ENCODE measurements at places on chromosomes 5 and 9.

- DNase-seq = no peak
These were observed 3.0 kb downstream of the FEM1C start for GRCh38 chr5:115541611-115542010.

DNA sequence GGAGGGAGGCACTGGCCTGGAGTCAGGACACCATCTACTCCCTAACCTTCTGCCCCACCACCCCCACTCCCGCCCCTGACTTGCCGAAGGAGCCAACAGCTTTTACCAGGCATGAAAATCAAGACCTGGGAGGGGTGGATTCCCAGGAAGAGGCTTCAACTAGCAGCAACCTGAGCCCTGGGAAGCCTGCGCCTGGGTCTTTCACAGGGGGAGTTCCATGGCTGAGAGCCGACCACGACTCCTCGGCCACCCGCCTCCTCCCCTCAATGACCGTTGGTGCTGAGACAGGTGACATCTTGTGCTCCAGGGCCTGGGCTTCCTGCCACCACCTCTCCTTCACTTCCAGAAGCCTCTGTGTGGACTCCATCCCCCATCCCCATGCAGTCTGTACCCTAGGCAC, 37.1 kb downstream of the BARX1 start:
- no peak for DNase-seq

DNA sequence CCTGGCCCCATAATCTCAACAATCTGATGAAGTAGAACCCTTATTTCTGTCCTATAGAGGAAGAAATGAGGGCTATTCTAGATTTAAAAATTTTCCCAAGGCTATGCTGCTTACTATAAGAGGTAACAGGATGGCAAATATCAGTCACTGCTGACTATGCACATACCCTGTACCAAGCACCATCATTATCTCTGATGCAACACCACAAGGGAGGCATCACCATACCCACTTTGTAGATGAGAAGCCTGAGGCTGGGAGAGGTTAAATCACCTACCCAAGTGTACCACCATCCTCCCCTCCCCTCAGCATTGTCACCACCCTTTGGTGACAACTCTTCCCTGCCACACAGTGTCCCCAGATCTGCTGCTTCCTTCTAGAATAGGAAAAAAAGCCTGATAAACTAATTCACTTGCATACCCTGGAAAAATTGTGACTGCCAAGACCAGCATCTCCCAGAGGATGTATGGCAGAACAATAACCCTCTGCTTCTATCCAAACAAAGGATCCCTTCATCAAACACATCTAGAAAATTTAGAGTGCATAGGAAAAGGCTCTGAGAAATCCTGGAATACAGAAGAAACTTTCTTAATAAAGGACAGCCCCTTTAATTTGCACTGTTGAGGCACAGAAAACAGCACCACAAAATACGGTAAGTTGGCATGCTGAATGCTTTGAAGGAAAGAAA, 48.3 kb downstream of the PRRC1 start:
- no peak for DNase-seq

DNA sequence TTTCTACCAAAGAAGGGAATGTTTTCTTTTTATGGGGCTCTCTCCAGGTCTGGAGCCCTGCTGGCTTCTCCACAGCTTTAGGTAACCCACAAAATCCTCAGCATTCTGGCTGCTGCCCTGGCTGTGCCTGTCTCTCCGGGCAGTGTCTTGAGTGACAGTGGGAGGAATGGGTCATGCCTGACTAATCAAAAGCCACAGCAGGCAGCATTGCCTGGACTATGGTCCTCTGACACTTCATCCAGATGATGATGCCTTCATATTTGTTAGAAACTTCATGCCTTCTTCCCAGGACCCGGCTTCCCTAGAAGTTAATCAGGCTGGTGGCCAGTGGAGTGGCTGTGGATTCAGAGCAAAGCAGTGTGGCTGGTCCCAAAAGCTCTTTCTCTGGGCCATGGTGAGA, 32.2 kb upstream of the TGFBI start:
- no peak for DNase-seq

DNA sequence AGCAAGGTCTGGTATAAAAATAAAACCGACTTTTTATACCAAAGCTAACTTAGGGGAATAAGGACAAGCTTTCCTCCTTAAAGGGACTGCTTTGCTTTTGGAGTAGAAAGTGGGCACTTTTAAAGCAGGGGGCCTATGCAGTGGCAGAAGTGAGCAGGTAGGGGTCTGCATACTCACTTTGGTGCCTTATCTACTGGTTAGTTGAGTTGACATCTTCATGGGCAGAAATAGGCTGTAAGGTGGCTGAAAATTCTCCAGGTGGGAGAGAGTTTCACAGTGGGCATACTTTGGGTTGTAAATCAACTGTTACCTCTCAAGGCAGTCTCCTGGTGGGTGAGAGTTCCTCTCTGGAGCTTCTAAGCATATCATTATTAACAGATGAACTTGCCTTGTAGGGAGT, 24.8 kb downstream of the OSMR start:
- DNase-seq = no peak

GRCh38 chr5:144151026-144151425, 19.4 kb downstream of the YIPF5 start:
- no peak for DNase-seq

- DNase-seq = no peak
These were observed 126.1 kb upstream of the IFNE start for GRCh38 chr9:21608200-21608599.

DNA sequence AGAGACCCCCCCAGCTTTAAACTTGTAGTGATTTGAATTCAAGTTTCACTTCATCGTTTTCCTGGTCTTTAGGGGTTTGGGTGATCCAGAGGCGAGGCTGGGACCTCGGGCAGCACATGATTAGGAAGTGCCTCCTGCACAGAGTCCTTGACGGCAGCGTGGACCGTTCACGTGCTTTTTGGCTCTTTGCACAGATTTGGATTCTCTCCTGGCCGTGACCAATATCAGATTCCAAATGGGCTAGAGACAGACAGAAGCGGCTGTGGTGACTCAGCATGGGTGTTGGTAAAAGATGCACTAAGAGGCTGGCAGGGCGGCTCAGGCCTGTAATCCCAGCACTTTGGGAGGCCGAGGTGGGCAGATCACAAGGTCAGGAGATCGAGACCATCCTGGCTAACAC, 117.2 kb upstream of the CACNA1B start:
- DNase-seq = no peak

DNA sequence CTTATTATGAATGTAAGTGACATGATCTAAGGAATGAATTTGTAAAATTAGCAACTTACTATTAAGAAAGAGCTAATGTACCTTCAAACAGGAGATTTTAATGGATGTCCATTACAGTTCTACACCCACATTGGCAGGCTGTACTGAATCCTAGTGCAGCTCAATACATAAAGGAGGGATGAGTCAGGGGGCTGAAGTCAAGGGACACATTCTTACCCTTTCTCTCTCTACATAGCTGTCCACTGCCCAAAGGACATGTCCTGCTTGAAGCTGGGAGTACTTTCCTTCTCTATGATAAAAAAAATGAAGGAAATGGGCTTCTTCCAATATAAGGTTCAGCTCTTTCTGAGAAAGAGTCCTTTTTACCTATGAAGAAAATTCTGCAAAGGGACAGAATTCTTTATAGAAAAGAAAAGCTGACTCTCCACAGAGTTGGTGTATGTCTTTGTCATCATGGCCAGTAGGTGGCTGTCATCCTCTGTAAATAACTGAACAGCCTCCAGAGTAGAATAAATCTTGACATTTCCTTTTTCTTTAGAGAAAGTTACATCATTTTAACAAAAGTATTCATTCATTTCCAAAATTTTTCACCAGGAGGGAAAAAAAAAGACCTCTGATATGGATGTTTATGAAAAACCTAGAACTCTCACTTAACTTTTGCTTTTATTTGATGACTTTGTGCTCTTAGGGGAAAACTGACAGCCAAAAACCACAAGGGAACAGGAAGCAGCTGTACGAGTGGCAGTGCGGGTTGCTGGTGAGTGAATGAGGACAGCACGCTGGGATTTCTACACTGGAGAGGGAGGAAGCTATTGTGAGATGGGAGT, 13.1 kb upstream of the IFNA14 start:
- DNase-seq = no peak

- no peak for DNase-seq
These were observed 9.6 kb downstream of the ZNF608 start for GRCh38 chr5:124736805-124737188.

DNA sequence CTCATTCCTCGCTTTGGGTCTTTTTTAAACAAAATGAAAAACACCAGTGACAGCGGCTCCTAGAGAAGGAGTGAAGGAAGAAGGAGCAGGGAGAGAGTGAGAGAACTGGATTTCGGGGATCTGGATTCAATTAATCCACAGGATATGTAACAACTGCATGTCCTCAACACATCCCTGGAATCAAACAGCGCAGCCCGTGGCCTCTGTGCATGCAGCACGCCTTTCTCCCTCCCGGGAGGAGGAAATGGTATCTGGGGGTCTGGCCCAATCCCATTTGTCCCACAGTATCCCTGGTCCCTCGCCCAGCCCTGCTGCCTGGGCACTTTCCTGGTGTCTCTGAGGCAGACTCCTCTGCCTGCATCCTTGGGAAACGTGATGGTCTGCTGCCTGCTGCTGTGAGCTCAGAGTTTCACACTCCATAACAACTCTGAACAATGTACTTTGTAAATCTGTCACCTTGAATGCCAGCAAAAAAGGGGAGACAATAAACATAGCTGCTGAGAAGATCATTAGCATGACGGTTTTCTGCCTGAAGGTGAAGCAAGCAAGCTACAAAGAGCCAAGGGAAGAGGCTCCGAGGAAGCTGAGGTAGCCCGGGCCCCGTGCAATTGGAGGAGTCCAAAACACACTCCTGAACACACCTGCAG, 56.1 kb downstream of the PTCH1 start:
- no peak for DNase-seq

DNA sequence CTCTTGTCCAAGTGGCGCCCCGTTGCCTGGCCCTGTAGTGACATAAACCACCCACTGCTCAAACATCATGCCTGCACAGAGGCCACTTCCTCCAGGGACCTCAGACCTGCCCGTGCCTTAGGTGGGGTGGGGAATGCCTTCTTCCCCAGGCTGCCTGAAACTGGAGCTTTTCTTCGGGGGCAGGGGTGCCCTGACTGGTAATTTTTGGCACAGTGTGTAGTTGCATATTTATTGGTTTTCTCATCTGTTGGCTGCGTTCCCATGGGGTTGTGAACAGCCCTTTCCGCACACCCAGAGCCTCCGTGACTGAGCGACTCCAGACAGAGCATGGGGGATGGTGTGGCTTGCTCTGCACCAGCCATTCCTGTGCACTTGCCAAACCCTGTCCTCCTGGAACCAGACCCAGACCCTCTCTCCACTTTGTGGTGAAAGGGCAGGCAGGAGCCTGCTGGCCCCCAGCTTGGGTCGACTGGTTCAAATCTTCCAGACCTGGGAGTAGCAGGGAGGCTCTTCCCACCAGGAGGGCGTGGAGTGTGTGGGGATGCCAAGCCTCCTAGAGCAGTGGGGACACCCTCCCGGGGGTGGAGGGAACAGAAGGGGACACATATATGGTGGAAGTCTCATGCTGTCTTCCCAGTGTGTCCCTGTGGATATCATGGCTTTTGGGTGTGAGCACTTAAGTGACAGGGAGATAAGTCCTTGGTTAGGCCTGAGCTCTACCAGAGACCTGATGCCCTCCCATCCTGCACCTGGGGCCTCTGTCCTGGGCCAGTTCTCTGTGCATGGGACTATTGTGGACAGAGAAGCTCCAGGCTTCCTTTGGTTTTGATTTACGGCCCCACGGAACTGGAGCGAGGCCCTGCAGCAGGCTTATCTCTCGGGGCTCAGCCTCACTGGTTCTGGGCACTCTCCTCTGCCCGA, 39.6 kb downstream of the WNK2 start:
- no peak for DNase-seq

DNA sequence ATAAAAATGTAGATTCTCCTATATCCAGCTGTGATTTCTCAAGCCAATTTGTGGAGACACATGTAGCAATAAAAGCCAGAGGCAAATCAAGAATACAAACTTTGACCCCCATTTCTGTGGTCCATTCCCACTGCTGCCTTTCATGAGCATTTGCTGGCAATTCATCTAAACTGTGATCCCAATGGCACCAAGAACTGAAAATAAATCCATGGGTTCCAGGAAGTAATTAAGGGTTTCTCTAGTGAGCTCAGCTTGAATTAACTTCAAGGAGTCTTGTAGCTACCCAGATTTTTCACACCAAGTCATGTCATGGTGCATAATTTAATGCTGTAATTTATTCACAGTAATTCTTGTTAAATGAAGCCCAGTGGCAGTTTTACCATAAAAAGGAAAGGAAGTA, 145.0 kb upstream of the SMC2 start:
- no peak for DNase-seq

GRCh38 chr5:121962347-121962670, 534 bp downstream of the SRFBP1 start:
- DNase-seq = no peak

DNA sequence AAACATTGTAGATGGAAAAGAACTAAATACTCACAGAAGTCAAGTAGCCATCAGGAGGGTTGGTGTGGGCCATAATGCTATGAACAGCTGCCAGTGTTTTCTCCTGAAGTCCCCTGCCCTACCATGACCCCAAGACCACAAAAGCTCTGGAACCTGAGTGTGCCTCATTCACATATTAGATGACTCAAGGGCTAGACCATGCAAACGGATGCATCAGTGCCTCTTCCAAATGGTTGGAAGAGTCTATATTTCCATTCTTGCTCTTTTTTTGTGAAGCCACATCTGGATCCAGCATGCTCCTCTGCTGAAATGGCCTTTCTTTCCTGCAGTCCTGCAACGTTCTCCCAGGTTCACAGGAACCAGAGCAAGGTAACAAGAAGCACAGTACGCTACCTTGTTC, 136.6 kb upstream of the EPB41L4A start:
- no peak for DNase-seq

DNA sequence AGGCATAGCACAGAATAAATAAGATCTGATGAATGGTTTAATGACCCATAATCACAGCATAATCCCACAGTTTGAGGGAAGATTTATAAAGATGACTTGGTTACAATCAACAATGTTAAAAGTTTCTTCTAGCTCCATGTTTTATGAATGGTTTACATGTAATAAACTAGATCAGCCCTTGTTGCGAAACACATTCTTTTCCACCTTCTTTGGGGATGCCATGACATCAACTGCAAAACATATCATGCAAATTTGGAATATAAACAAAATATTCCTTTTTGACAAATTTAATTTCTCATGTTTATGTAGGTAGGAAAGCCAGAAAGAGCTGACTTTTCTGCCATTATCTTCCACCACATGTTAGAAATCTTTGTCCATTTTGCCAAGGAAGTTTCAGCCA, 979.5 kb downstream of the MAT2B start:
- no peak for DNase-seq

DNA sequence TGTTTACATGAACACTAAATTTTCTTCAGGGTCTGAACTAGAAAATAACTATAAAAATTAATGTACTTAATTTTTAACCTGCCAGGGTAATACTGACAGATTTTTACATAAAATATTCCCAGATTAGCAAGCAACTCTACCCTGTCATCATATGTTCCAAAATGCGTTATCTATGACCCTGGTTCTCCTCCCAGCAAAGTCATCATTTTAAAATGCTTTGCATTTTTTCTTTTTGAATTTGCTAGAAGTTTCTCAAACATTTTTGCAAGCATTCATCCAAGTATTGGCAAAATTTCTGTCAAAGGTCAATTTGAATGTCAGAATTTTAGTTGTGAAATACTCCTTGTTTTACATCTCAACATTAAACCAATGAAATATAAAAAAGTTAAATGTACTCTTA, 144.5 kb upstream of the FTMT start:
- DNase-seq = no peak

- no peak for DNase-seq
These were observed 94.4 kb upstream of the TLE4 start for GRCh38 chr9:79477241-79477840.
